Sigmoid colon (tissue), 7 donors: ENCODE measurements at places on chromosomes 2 and 18.

GRCh38 chr2:604385-604784 is 72.8 kb downstream of the TMEM18 start:
- no peak for DNase-seq

DNA sequence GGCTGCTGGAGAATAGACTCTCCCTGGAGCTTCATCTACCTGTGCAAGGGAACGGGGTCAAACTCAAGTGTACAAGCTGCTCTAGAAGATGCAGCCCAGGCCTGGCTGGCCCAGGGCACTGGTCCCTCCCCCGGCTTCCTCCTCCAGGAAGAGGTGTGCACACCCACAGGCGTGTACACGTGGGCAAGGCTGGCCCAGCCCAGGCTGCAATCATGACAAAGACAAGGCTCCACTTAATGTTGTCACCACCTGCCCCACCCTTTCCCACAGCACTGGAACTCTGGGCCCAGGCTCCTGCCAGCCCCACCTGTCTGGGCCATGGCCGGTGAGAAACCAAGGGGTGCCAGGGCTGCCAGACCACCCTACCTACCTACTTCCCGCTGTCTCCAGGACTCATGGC is 29.6 kb upstream of the ALPP start:
- DNase-seq, result peak; percentile 44

DNA sequence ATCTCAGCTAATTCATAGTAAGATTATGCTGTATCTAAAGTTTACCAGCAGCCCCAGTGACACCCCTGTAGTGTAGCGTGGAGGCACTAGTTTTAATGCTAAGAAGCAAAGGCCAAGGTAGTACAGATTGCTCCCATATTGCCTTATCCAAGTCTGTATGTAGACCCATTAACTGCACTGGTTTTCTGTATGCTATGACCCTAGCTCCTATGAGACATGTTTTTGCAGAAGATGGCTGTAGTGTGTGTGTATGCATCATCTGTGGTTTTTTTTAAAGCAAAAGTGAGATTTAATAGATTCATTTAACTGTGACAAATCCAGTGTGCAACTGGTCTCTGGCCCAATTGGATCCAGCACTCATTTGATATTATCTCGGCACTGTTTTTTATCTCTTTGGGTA is 86.5 kb downstream of the HAUS1 start:
- DNase-seq, result no peak

GRCh38 chr2:153557211-153557610 is 78.6 kb upstream of the RPRM start:
- no peak for DNase-seq

DNA sequence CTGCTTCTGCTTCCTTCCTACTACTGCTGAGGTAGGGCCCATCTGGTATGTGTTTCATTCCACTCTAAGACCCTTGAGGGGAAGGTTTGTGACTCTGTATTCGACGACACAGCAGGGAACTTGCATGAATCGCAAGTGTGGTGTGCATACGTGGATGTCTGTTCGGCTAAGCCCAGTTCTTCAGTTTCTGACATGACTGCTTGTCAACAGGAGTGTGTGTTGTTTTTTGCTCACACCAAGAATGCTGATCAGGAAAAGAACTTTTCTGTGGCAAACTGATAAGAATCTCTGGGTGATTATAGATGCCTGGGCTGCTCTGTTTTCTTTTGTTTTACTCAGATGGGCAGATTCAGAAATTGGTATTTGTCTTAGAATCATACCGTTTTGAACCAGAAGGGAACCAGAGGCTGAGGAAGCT is 22.0 kb downstream of the TNFRSF11A start:
- no peak for DNase-seq

DNA sequence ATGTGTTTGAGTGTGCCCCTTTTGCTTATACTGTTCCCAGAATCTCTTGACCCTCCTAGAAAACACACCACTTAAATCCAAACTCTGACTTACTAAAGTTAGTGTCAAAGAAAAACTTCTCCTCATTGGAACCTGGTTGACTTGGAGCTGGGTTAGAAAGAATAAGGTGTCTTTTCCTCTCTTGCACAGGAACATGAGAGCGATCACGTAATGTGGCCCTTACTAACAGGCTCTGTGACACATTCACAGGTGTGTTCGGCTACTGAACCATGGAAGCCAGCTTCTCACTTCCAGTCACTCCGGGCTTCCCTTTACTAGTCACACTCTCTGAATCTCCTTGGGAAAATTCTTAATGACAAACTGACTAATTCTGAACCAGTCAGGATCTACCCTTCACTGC is 5.4 kb upstream of the POU3F3 start:
- no peak for DNase-seq

DNA sequence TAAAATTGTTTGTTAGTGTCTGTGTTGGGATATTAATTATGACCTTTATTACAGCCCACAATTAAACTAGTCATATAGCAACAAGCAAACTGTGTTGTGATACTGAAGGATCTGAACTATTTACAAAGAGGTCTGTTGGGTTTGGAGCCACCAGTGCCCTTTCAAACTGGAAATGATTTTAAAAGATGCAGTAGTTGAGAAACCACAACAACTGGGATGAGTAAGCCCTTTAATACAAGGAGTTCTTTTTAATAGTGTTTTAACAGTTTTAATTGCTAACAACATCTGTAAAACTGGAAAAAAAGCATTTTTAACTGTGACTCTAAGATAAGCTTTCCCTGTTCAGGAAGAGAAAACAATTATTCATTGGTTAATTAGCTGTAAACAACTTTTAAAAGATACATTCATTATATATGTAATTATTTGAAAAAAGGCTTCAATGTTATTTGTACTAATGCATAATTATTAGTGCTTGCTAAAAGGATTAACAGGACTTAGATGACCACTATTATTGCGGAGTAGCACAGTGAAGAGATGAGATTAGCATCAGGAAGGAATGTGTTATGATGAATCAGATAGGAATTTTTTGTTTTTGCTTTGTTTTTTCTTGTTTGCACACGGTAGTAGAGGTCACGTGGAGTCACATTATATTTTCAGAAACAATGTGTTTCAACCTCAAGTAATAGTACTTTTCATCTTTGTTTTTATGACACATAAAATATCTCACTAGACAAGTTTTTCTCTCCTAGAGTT is 392.7 kb upstream of the FANCL start:
- DNase-seq, result no peak
